Stimulated activated CD4-positive, alpha-beta T cell treated with anti-CD3 and anti-CD28 coated beads, Interleukin-4, amount 100 ng/mL, for 4 hours (primary cell): ENCODE measurements at places on chromosomes 11 and 22.

DNA sequence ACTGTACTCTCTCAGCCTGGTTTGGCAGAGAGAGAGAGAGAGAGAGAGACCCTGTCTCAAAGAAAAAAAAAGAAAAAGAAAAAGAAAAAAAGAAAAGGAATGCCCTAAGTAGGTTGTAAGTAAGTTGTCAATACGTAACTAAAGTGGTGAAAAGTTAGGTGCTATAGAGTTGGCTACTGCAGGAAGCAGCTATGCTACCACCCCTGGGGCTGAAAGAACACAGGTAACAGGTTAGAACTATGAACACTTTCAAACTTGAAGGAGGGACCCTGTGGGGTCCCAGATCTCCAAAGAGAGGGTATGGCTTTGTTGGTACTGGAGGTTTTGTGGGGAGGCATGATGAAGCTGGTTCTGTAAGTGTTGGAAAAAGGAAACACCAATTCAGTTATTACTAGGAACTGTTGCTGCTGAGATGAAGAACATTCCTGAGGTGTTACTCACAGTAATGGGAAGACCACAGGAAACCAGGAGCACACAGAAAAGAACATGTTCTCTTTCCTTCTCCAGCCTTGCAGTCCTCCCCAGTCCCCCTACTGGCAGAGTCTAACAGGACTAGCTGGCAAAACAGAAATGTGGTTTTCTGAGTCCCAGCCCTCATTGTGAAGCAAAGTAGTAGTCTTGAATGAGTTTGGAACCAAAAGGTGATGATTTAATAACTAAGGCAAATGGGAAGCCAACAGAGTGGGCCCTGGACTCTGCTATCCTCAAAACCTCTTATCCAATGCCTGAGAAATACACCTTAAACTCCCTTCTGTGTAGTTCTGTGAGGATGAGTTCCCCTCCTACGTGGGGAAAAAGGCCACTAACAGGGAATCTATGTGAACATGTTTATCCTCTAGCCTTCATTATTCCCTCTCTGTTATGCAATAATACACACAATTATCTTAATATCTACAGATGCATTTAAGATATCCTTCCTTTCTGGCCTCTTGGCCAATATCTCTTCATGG, 427.0 kb upstream of the DDI1 start:
- no peak for DNase-seq

DNA sequence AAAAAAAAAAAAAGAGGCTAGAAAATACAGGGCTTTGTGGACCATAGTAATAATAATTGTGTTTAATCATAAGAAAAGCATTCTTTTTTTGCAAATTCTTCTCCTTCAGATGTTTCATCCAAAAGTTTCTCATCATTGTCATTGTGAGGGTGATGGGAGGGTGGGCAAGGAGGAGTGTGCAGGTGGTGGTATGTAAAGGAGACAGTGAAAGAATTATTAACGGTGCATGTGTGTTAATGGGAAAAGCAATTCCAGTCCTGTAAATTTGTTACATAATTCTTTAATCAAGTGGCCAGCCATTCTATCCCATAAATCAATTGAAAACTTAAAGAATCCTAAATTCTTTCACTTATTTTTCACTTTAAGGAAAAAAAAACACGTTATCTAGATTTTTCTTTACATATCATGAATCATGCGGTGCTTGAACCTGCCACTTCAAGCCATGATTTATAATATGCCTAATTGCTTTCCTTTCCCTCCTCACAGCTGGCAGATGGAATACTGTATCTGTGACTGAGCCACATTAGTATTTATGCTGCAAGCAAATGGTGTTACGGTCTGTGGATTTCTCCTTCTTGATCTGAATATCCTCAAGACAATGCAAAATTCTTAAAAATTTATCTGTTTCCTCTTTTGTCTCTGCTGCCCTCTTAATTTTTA, 318.5 kb downstream of the JRKL start:
- DNase-seq: no peak

- no peak for DNase-seq
Observed at GRCh38 chr22:29184849-29185490, 20.7 kb upstream of the EMID1 start.

DNA sequence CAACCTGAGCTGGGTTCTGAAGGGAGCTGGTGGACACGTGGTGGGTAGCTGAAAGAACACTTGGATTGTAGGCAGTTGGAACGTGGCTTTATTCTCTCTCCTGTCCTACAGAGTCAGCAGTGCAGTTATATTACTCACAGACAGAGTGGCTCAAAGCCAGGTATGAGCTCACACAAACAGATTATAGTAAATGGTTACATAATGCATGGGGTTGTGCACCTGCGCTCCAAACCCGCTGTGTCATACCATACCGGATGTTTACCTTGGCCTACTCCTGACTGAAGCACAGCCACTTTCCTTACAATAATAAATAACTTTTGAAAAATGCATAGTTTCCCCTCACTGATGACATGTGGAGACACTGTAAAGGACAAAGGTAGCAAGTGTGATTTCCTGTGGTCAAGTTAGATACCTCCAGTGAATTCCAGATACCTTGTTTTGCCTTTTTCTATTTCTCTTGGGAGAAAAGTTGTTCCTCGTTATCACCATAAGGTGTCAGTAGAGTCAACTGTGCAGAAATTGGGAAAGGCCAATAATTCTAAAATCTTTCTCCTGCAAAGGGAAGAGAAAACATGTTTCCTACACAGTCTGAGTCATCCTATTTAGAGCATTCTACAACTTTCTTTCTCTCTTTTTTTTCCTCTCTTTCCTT, 13.5 kb downstream of the MS4A6A start:
- no peak for DNase-seq

- DNase-seq: no peak
Observed at GRCh38 chr11:6228520-6228919, 5.9 kb downstream of the FHIP1B start.

DNA sequence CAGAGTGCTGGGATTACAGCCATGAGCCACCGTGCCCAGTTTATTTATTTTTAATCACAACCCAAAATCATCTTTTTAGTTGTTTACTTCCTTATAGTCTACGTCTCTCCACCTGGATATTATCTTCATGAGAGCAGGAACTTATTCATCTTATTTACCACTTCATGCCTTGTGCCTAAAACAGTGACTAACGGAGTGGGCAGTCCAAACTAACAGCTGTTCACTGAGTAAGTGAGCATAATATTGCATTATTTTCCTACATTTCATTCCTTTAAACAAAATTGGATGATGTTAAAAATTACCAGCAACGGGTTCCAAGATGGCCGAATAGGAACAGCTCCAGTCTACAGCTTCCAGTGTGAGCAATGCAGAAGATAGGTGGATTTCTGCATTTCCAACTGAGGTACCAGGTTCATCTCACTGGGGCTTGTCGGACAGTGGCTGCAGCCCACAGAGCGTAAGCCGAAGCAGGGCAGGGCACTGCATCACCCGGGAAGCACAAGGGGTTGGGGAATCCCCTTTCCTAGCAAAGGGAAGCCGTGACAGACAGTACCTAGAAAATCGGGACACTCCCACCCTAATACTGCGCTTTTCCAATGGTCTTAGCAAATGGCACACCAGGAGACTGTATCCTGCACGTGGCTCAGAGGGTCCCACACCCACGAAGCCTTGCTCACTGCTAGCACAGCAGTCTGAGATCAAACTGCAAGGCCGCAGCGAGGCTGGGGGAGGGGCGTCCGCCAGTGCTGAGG, 14.1 kb downstream of the TMEM123 start:
- DNase-seq: peak; percentile 27

GRCh38 chr11:11449327-11449726, 96.3 kb upstream of the CSNK2A3 start:
- no peak for DNase-seq

DNA sequence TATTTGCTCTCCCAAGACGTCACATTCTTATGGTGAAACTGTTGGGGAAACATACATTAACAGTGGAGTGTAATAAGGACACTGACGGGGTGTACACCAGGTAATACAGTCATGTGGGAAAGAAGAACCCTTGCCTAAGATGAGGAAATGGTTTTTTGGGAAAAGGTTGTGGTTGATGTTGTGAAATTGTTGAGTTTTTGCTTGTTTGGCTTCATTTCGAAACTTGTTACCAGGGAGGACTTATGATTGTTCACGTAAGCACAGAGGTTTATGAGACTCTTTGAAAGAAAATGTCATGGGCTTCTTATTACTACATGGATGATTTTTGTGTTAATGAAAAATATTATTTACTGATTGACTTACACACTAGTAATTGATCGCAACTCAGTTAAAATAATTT, 16.8 kb downstream of the ANO3 start:
- DNase-seq: no peak

DNA sequence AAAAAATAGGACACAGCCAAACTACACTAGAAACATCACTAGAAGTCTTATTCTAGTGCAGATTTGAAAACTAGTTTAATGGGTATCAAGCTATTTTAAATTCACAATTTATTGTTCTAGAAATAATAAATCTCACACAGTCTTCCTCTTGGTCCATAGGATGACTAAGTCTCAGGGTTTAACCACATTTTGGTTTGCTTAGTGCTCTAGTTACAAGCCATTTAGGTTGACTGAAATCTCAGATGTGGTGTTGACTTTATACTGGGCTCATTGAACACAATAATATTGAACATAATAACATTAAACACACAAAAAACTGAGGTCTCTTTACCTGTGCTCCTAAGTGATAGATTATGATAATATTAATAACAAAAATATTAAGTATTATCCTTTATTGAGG, 760.3 kb upstream of the CCDC179 start:
- DNase-seq: no peak

DNA sequence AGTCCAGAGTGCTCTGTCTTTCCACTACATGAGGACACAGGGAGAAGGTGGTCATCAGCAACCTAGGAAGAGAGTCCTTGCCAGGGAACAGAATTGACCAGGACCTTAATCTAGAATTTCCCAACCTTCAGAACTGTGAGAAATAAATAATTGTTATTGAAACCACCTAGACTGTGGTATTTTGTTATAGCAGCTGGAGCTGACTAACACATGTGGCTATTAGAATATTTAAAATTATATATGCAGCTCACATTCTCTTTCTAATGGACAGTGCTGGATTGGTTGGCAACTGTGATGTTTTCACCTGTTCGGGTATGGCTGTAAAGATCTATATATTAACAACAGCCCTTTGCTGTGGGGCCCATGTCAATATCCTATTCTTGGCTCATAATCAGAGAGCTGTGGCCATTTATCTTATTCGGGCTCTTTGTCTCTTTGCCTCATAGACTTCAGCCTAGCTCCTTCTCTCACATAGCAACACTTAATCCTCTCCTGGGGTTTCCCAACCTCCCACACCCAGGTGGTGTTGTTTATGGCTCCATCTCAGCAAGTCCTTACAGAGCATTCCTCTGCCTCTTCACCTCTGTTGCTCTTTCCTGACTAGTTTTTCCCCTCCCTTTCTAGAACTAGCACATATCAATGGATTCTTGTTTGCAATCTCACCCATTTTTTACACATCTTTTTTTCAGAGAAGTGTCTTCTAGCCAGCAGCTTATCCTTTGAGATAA, 46.4 kb upstream of the AMOTL1 start:
- DNase-seq: no peak

GRCh38 chr11:126592496-126593410, 237.3 kb downstream of the ST3GAL4 start:
- DNase-seq: no peak

GRCh38 chr11:95506777-95507176, 275.8 kb upstream of the SESN3 start:
- no peak for DNase-seq
